ENCODE measurements at places on chromosomes 3 and 15.

DNA sequence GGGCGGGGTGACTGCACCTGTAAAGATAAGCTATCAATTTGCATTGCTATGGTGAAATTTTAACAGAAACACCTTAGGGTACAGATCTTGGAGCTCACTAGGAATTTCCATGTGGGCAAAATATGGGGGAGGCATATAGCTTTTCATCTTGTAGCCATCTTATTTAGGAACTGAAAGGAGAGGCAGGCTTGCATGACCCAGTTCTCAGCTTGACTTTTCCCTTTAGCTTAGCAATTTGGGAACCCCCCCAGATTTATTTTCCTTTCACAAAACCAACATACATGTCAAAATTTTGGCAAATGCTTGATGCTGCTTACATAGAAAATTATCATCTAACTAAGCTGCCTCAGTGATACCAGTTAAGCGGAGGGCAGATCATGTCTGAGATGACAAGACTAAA lies 55.0 kb upstream of the EIF1B start:
- no peak for DNase-seq

- DNase-seq = no peak
Measured at GRCh38 chr3:27789420-27789819, 67.3 kb upstream of the EOMES start.

GRCh38 chr3:193946945-193947344 lies 189.0 kb upstream of the HES1 start:
- DNase-seq = no peak

- no peak for DNase-seq
Measured at GRCh38 chr15:62617741-62618140, 424.8 kb upstream of the TPM1 start.

DNA sequence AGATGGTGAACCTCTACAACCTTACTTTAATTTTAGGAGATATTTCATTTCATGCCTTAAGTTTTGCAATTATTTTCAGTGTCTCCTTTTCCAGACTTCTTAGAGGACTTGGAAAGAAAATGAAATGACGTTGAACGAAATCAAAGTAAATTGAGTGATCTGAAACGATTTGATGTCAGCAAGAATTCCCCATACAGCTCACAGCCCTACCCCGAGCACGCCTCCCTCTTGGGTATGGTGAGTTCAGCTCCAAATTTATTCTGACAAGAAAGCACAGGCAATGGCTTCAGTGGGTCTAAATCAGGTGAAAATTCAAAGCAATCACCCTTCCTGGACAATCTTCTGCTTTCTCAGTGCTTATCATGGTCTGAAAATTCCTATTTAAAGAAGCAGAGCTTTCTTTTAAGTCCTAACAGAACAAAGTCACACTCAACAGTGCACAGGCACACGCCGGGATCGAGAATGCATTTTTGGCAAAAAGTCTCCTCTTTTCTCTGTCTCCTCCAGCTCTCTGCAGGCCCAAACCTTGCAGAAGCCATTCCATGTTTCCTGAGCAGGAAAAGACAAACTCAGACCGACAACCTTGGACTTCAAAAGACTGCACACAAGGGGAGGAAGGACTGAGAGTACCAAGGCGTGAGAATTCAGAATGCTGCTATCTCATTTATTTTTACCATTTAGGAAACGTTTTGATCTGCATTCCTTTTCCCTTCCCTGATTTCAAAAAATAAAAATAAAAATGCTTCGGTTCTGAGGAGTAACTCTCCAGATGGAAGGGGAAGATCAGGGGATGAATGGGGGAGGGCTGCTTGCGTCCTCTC lies 72.0 kb downstream of the CCNL1 start:
- no peak for DNase-seq

GRCh38 chr15:45114076-45114750 lies at the start of the genes DUOX2 and DUOXA2:
Gene DUOX2 (minus strand): TSS chr15:45114172. CDS start chr15:45113411, 761 bp downstream.
Gene DUOXA2 (plus strand): TSS chr15:45114326. CDS start chr15:45114606, 280 bp downstream.
- no peak for DNase-seq

DNA sequence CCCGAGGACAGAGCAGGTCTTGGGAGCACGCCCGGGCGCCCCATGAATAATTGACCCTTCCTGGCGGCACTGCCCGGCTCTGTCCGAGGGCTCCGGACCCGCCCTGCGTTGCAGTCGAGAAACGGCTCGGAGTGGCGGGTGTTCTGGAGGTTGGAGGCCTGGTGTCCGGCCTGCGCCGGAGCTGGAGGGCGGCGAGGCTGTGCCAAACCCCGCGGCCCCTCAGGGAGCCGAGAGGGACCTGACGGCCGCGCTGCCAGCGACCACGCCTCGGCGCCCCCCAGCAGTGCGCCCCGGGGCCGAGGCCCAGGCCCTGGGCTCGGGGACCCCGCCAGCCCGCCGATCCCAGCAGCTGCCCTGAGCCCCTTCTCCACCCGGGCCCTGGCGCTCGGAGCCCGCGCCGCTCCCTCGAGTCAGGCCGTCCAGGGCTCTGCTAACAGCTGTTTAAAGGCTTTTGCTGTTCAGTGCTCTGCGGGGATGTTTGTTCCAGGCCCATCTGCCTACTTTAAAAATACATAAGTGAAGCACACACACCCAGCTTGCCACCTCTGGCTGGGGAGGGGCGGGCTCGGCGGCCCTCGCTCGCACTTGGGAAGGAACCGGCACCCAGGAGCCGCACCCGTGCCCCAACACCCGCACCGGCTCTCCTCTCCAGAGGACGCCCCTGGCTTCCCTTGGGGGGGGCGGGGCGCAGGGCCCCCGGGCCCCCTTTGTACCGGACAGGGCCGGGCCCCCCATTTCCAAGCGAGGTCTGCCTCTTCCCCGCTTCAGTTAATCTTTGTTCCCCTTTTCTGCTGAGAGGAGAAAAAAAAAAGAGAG lies 730 bp upstream of the ZNF710 start:
- peak; percentile 64 for DNase-seq

GRCh38 chr3:151293127-151293526 lies 14.8 kb upstream of the P2RY14 start:
- no peak for DNase-seq

GRCh38 chr3:169528289-169528688 lies 135.2 kb downstream of the MECOM start:
- DNase-seq = no peak

DNA sequence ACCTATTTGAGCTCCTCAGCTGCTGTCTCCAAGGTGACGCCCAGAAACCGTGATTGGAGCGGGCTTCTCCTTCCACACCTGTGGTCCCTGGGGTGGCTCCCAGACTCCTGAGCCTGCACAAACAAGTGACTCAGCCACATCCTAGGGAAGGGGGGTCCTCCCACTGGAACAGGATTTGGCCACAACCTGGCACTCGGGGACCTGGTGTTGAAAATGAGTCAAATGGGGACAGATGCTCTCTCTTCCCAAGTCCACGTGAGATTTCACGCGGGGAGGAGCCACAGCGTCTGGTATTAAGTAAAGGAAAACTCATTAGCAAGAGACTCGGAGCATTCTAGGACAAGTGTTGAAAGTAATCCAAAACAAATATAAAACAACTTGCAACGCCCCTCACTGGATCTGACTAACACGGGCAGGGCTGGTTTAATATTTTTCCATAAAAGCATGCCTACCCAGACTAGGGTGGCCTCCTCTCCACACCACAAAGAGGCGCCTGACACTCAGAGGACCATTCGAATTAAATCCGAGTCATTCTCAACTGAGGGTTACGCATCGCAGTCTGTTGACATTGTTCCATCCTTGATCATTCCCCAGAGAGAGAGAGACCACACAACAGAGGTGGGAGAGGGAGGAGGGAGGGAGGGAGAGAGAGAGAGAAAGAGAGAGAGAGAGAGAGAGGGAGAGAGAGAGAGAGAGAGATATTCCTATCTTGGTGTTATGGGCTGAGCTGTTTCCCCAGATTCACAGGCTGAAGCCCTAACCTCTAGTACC lies 74.4 kb downstream of the MGLL start:
- peak; percentile 72 for DNase-seq

DNA sequence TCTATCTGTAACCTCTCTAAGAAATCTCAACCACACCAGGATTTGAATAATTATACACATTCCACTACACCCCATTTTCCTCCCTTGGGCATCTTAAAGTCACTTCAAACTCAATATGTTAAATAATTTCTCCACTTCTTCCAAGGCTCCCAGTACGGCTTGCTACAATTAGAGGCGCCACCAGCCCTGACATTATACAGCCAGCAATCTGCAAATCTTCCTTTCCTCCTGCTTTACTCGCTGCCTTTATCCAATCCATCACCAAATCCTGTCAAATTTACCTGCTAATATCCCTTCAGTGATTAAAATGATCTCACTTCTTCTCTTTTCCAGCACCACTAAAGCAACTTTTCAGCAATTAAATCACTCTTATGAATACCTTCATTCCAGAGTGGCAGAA lies 13.9 kb downstream of the WWTR1 start:
- DNase-seq = no peak

DNA sequence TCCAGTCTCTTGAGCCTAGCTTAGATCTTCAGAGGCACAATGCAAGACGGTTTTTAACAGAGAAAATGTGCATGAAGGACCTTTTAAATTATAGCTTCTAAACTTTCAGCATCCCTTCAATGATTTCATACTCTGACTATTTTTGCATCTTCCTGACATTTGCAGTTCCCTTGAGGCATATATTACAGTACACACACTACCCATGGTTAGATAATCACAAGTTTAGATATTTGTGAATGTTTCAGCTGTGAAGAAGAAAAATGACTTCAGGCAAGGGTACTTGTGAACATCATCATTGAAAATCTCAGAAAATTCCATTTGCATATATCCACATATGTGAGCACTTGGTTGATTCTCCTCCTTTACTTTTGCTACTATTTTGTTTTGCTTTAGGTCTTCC lies 341.5 kb downstream of the ROBO2 start:
- DNase-seq = no peak

GRCh38 chr15:41814534-41814933 lies 13.4 kb upstream of the JMJD7 start:
- no peak for DNase-seq

GRCh38 chr15:99592145-99592791 lies 26.5 kb downstream of the MEF2A start:
- DNase-seq = no peak

- peak; percentile 65 for DNase-seq
Measured at GRCh38 chr15:90681480-90681879, 35.7 kb upstream of the BLM start.

DNA sequence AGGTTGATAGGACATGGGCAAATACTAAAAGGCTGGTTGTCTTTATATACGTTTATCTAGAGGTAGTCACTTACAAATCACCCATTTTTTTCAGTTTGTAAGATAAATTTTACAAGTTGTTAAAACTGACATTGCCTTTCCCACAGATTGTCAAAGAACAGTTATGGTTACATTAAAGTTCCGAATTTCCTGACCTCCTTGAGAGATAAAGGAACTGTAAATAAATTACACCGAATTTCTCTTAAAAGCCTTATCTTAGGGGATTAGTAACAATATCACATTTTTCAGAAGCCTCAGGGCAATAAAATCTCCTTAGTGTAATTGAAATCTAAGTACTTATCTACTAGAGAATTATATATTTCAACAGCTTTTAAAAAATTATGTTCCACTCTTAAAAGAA lies 49.5 kb downstream of the ZPLD1 start:
- DNase-seq = no peak

GRCh38 chr3:37093481-37093880 lies 80.9 kb downstream of the LRRFIP2 start:
- DNase-seq = no peak

DNA sequence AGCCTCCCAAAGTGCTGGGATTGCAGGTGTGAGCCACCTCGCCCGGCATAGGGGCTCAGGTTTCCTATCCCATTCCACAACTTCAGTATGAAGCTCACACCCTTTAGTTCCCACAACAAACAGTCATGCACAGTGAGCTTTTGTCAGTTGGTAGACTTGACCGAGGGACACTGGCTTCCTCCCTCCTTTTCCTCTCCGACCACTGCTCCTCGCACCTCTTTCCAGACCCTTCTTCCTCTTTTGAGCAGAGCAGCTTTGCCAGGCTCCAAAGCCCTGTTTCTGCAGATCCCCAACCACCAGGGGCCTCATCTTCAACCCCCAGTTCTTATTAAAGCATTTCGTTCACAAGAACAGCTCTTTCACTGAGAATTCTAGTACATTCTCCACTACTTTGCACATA lies 12.7 kb upstream of the CILP start:
- no peak for DNase-seq

DNA sequence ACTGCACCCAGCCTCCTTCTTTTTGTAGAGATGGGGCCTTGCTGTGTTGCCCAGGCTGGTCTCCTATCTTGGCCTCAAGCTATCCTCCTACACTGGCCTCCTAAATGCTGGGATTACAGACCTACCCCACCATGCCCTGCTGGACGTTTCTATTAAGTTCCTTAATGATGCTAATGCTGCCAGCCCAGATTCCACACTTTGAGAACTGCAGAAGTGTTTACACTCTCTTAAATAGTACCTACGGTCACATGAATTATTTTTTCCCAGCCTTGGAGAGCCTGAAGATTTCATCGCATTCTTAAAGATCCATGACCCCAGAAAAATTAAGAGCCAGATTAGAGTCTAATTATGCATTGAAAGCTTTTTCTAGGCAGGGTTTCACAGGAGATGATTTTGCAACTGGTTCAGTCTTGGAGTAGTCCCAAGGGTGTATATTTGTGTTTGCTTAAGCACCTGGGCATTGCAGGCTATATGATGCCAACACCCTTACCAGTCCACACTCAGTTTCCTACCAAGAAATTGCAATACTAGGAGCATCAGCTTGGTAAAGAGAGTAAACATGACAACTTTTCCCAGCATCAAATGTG lies 36.6 kb downstream of the TM4SF4 start:
- DNase-seq = no peak

DNA sequence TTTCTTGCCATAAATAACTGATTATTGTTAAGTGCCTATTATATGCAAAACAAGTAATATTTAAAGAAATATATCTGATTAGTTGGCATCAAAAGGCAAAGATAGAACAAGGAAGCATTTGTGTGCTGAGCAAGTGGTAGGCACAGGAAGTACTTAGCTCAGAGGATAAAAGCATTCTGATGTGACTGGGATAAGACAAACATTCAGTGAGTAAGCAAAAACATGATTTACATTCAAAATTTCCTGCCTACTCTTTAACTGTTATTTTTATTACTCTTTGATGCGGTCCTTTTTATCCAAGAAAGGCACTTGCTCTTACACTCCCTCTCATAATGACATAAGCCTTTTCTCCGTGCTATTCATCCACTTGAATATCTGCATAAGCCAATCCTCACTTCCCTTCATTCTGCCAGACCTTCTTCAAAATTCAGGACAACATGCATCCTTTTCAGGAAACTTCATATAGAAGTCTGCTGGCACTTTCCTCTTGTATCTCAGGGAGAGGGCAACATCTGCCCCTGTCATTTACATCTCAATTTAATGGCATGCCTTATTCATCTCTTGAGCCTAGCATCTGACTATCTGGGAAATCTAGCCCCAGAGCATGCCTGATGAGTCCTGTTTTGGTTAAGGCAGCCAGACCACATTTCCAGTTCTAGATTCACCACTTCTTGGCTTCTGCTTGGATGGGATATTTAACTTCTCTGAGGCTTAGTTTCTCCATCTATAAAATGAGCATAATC lies 478.2 kb upstream of the ROBO2 start:
- no peak for DNase-seq
